Activated CD8-positive, alpha-beta memory T cell treated with anti-CD3 and anti-CD28 coated beads, Interleukin-2, amount 10 ng/mL, durations not matched to agents 7 days and 5 days (primary cell): ENCODE measurements at places on chromosomes 11 and 22. TPM values are rescaled to one million over a fixed set of nuclear protein-coding genes. Genes with fewer than 3 reads are reported as not detected.

DNA sequence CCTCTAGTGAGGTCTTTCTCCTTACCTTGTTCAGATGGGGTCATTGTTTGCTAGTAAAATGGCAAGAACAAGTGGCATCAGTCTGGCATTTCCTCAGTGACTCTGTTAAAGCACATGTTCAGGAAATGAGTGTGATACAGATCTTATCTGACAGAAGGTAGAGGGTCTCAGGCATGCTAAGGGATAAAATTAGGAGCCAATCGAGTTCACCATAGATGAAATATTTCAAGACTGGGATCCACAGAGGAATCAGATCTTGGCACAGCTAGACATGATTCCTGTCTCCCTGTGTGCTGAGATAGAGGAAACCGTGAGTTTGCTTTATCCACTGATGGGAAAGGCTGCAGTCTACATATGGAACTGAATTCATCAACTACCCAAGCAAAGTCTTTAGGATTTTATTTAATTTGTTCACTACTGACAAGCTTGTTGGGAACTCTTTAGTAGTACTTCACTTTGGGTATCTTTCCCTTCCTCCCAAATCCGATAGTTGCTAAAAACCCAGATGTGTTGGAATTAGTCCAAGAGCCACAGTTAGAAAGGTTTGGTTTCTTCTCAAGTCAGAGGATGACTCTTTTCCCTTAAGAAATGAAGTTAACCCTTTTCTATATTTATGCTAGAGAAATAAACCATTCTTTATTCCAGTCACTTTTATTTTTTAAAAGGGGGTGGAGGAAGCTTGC lies 18.4 kb downstream of the FAM118B start:
- no peak overlapping the region for H3K4me3 ChIP-seq
- no peaks in the 10 kb centered on the region for H3K27me3 ChIP-seq
- H3K27ac ChIP-seq, result no peak overlapping the region
- no peaks in the 10 kb centered on the region for H3K4me1 ChIP-seq
- DNase-seq, result no peak

DNA sequence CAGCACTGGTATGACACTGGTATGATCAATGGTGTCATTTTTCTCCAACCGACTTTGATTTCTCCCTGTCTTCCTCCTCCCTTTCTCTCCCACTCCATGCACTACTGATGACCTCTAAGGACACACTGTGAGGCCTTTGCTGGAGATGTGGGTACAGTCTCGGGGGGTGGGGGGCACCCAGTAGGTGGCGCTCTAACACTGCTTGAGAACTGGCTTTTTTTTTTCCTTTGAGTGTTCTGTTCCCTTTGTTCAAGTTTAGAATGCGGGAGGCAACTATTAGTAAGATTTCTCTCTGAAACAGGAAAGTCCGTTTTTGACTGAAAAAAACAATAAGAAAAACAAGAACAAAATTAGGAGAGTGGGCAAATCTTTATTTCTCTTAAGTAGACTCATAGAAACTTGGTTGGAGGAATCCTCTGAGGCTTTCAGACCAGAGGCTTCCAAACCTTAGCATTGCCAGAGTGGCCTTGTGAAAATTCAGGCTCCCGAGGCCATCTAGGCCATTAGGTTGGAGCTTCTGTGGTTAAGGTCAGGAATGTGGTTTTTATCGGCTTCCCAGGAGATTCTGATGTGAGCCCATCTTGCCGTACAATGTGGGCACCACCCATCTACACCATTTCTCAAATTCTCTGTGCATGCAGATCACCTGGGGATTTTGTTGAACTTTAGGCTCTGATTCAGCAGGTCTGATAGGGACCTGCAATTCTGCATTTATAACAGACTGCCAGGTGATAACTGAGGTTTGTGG lies 43.2 kb downstream of the PANX1 start:
- peak; percentile 48 for DNase-seq
- no peaks in the 10 kb centered on the region for H3K4me1 ChIP-seq
- no peak overlapping the region for H3K27ac ChIP-seq
- H3K4me3 ChIP-seq, result no peak overlapping the region
- H3K27me3 ChIP-seq, result no peaks in the 10 kb centered on the region

CCDC89 gene
- total RNA-seq, result 0.76 TPM

SLCO2B1 gene
- total RNA-seq, result not detected
